Neuronal stem cell (in vitro differentiated cells): ENCODE measurements at places on chromosomes 7 and 10.

GRCh38 chr7:155761162-155761561, 51.1 kb downstream of the SHH start:
- DNase-seq = no peak

DNA sequence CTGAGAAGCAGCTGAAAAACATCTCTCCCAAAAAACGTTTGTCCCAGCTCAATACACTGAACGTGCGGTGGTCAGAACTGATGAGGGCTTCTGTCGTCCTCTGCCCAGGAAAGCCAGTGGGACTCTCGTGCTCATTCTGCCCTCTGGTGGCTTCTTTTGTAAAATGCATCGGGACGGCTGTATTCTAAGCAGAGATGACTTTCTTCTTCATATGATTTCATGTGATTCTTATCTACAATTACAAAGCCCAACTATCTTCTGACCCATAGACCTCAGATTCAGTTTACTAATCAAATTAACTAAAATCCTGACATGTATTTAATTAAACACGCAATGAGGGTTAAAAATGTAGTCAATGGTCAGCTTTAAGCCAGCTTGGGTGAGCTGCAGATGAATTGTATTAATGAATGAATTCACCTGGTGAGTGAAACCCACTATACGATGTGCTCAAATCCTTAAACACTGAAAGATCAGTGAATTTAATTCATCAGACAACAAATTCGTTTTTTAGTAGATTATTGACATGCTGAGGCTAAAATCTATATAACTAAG, 117.6 kb upstream of the FAM204A start:
- DNase-seq = peak; percentile 74

GRCh38 chr10:46226232-46226631, 60.6 kb upstream of the ANTXRL start:
- no peak for DNase-seq

DNA sequence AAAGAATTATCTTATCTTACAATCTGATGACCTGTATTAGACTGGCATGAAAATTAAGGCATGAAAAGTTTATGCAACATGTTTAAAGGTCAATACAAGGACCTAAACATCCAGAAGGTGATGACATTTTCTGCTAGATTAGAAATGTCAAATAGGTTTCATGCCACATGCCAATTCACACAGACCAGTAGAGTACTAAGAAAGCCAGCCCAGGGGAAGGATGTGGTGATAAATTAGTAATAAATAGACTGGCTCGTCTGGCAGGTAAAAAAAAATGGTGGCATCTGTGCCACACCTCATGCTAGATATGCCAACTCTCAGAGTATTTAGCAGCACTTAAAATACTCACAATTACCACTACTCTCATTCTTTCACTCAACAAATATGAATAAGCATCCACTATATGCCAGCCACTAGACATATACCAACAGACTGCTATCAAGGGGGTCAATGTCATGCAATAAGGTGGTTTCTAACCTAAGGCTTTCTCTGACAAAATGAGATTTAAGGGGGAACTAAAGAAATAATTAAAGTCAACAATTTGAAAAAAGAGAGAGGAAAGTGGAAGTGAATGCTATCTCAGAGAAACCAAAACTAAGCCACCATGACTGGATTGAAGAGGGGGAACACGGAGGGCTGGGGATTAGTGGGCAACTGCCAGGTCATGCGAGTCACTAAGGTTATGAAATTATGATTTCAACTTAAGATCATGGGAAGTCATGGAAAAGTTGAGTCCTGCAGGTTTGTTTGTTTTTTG, 83.5 kb downstream of the SGMS1 start:
- no peak for DNase-seq

DNA sequence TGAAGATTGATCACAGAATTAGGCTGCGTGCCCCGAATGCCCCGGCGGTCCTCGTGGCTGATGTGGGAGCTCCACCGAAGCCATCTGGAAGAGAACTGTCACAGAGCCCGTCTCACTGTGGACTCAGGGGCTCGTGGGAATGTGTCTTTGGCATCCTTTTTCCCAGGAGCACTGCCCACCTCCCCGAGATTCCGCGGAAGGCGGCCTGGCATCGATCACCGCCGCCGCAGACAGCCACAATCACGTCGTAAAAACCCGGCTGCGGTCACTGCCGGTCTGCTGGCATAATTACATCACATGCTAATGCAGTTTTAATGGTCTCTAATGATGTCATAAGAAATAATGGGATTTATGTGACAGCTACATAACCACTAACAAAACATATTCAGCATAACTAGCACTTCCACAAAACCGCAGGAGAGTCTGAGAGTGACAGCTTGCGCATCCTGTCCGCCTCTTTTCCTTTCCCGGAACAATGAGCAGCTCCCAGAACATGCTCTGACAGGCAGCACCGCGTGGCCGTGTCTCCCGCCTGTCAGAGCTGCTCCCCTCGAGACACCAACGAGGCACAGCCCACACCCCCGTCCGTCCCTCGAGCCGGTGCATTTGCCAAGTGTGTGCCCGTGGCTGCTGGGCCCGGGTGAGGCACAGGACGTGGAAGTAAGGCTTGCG, 490.0 kb downstream of the PTPRN2 start:
- no peak for DNase-seq

GRCh38 chr7:75536940-75537538, 44.9 kb downstream of the SPDYE5 start:
- DNase-seq = no peak

DNA sequence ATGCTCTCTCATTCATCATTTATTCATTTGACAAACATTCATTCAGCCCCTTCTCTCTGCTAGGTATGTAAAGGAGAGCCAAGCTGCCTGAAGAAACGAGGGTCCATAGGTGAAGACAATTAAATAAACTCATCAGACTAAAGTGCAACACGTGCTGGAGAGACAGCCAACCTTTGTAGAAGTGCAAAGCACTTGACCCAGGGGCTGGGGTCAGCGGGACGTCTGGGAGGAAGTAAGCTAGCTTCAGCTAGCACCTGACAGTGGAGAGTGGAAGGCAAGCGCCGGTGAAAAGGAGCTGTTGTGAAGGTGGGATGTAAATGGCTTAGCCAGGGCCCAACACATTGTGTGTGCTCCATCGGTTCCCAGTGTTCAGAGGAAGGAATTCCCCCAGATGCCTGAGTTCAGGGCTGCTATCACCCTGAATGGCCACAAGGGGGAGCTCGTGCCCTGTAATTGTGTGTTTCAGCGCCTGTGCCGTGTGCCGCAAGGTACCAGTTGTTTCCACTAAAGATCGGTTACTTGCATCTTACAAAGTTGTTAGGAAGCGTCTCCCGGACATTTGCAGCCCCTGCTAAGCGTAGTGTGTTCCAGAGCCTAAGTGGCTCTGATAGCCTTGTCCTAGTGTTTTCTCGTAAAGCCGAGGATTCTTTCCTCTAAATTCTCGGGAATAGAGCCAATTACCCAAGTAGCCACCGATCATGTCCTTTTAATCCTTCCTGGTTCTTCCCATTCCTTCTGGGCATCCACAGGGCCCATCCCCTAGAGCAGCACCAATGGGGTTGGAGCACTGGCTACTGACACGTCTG, 30.6 kb downstream of the TLX1 start:
- peak; percentile 84 for DNase-seq
